ENCODE measurements at places on chromosomes 1 and 21.

- DNase-seq, result no peak
Measured at GRCh38 chr21:40208948-40209345, 341.7 kb downstream of the PCP4 start.

DNA sequence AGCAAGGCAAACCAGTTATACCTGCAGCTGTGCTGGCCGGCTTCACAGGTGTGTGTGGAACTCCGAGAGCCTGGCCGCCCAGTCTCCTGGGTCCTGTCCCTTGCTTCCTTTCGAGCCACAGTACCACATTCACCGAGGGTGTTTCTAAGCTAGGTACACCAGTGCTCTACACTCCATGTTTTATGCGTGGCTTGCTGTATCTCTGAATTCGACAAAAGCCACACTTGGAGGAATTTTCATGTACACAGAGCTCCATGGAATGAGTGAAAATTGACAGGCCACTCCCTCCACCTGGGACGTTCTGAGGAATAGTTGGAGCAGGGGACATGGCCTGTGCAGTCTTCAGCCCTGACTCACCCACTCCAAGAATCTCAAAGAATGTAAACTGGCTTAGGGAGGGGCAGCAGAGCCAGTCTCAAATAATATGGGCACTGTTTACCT is 14.0 kb downstream of the ETS2 start:
- DNase-seq, result no peak

DNA sequence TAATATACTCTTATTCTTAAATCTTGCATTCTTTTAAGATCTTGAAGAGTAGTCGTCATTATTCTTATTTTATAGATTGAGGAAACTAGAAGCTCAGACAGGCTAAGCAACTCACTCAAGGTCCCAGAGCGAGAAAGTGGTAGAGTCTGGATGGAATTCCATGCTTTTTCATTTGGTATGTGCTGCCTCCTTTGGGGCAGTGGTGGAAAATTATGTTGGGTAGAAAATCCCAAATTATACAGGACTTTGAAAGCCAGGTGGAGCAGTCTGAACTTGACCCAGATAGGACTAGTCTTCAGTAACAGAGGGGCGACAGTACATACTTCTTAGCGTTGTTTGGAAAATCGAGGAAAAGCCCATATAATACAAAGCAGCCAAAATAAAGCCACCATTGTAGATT is 205.6 kb downstream of the ATG4C start:
- no peak for DNase-seq

GRCh38 chr1:215474940-215475339 is 92.2 kb upstream of the KCTD3 start:
- DNase-seq, result no peak
